ENCODE measurements at places on chromosomes 1 and 21.
A peak's percentile ranks its signal among the peaks of the same experiment; 100 is the strongest.

DNA sequence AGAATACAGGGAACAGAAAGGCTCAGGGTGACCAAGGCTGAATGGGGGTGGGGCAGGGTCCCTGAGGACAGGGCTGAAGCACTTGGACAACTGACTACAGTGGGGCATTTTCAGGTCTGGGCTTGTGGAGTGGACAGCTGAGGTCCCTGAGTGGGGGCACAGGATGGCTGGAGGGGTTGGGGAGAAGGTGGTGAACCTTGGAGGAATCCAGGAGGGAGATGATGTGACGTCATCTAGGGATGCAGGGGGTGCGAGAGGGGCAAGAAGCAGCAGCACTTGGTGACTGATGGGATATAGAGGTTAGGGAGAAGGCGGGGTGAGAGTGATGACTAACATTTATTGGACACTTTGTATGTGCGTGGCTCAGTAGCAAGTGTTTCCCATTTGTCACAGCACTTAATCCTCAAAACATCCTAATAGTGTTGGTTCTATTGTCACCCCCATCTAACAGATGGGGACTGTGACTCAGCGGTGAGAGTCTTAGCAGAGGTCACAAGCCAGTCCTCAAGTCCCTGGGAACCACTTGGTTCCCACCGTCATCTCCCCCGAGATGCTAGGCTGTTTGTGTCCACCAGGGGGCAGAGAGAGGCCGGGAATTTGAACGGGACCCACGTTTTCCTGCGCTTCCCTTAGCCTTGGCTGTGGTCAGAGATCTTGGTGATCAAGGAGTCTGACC, 27.9 kb upstream of the BMP8B start:
- peak; percentile 73 for DNase-seq

DNA sequence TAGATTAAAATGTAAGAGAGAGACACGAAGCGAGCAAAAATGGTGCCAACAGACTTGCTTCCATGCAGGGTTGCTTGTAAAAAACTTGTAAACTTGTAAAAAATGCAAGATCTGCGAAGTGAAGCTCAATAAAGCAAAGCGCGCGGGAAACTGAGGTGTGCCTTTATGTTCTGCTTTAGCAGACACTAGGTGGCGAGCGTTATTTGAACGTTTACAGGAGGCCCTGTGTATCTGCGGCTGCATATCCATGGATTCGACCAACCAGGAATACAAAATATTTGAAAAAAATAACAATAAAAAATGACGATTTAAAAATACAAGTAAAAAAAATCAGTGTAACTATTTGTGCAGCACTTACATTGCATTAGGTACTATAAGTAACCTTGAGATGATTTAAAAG, 1.5 kb downstream of the UBE2G2 start:
- DNase-seq = peak; percentile 65

DNA sequence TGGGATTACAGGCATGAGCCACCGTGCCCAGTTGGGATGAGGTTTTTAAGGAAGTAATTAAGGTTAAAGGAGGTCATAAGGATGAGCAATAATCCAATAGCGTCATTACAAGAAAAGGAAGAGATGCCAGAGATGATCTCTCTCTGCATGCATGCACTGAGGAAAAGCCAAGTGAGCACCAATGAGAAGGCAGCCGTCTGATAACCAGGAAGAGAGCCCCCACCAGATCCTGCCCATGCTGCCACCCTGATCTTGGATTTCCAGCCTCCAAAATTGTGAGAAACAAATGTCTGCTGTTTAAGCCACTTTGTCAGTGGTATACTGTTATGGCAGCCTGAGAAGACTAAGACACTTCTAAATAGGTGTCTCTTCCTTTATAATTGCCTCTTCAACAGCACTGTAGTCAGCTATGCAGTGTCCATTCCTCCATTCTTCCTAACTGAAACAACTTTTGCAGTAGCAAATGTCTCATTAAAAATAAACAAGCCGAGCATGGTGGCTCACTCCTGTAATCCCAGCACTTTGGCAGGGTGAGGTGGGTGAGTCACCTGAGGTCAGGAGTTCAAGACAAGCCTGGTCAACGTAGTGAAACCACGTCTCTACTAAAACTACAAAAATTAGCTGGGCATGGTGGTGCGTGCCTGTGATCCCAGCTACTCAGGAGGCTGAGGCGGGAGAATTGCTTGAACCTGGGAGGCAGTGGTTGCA, 216.2 kb upstream of the RUNX1 start:
- no peak for DNase-seq

DNA sequence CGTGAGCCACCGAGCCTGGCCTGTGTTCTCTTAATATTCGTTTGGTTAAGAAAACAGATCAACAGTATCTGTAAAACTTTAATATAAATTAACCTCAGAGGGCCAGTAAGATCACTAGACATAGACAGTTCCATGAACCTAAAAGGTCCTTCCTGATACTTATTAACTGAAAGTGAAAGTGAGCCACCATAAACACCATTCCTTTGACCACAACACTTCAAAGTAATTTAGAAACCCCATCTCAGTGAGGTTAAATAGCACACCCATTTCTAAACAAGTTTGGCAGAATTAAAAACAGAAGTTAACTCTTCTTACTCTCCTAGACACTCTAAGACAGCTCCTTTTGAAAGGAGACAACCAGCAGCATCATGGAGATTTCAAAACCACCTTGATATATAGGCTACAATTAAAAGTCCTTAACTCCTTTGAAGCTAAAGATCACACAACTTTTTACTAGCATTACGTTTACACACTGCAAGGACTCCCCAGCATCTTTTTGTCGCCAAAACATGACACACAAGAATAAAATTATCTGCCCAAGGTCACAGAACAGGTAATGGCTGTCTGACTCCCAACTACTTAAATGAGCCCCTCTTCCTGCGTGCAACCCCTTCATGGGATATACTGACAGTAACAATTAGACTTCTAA, 2.2 kb downstream of the RNF19B start:
- no peak for DNase-seq

GRCh38 chr1:204799630-204800029, 71.0 kb upstream of the NFASC start:
- no peak for DNase-seq

- DNase-seq = no peak
Observed at GRCh38 chr1:195200772-195201171, 1407.5 kb downstream of the KCNT2 start.

GRCh38 chr21:45078371-45078770, 4.0 kb downstream of the ADARB1 start:
- no peak for DNase-seq

- DNase-seq = peak; percentile 33
Observed at GRCh38 chr1:160748181-160748877, 9.3 kb downstream of the SLAMF7 start.

DNA sequence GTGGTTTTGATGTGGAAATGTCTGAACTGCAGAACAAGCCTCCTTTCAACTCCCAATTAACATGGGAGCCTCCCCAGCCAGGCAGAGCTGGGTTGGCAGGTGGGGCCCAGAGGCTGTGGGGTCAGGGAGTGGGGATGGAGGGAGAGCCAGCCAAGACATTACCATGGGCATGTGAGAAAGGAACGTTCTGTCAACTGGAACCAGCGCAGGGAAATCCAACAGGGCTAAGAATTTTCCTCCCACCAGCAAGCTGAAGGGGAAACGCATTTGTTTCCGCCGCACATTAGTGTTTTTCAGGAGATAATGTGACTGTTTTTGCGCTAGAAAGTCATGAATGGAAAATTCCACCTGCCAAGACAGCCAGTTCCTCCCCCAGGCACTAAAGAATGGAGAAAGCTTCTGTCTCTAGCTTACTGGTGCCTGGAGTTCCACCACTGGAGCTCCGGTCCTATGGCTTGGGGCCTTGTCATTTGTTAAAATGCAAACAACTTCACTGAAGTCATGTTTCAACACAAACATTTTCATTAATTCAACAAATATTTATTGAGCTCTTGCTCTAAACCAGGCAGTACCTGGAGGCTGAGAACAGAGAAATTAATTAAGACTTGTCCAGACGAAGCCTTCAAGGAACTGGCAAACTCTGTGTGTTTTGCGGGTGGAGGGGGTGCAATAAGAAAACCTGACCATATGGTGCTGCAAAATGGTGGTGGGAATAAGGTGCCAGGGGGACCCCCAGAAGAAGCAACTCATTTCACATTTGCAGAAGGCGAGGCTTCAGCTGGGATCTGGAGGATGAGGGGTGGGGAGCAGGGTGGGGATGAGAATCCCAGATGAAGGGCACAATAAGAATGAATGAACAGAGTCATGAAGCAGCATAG, 305.1 kb downstream of the MATN1 start:
- DNase-seq = no peak

DNA sequence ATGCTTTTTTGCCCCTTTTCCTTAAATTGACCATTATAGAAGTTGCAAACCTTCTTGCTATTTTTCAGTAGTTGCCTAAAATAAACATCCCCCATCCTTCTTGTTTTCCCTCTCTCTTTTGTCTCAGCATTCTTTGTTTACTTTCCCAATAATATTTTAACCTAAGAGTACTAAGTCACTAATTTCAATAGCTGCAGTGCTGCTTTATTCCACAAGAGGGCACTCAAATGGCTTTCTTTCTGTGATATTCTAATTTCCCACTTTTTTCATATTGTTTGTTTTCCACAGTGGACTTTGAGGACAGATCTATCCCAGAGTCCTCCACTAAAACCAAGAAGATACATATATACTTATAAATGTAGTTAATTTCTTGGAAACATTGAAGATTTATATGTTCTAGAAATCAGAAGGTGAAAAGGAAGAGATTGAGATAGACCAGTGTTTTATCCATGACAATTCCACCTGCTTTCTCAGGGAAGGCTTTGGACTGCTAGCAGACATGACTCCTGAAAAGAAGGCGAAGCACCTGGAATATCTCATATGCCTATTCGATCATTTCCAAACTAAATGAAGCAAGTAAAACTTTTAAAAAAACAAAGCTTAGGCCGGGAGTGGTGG, 104.8 kb upstream of the GRIK1 start:
- DNase-seq = peak; percentile 42

GRCh38 chr1:240508201-240508600, 103.8 kb downstream of the GREM2 start:
- DNase-seq = no peak

DNA sequence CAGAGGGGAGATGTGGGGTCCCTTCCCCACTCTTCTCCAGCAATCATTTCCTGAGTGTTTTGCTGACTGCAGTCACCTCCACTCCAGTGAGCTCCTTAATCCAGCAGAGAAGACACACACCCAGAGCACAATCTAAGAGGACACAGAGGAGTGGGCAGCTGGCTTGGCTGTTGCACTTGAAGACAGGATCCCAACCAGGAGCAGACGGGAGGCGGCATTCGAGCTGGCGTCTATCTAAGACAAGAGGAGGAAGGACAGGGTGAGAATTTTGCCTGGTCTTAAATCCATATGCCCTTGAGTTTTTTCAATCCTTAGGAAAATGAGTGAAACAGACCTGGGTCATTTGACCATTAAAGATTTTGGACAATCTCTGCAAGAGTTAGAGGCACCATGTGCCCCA, 56.1 kb upstream of the SIM2 start:
- no peak for DNase-seq

DNA sequence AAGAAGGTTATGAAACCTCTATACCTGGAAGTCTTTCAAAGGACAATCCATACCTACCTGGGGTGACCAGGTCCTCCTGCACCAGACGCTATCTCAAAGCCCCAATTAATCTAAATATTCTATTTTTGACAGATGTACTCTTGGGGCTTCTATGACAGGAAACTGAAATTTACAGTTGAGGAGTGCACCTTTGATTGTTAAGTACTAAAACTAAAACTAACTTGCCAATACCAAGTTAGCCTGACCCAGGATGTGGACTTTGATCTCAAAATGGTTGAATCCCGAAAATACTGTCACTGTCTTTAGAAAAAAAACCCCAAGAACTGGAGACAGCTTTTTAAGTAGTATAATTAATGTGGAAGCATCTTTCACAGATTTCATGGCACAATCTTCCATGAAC, 162.4 kb downstream of the TTLL7 start:
- no peak for DNase-seq

DNA sequence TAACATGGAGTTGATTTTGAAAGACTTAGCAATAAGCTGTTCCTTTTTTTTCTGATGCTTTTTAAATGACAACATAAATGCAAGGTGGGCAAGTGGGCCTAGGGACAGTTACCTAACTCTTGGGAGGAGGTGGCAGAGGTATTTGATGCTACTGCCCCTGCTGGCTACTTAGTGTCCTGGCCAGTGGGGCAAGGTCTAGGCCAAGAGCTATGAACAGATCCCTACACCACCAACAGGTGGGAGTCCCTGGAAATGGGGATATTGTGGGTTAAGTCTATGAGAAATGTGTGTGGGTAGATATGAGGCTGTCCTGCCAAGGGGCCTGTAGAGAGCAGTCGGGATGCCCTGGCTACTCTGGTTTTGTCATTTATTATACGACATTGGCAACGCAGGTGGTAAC, 31.3 kb upstream of the B3GALT5 start:
- no peak for DNase-seq

GRCh38 chr1:34037856-34038255, 127.2 kb downstream of the CSMD2 start:
- DNase-seq = no peak

DNA sequence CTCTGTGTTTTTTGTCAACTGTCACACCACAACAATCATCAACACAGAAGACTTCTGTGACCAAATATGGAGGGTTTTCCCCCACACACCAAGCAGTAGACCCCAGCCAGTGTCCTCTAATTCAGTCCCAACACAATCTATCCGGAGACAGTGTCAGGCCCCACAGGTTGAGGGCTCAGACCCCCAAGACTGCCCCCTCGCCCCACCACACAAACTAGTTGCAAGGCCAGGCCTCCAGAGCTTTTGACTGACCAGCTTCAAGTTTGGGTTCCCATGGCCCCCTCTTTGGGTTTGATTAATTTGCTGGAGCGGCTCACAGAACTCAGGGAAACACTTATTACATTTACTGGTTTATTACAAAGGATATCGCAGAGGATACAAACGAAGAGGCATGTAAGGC, 37.2 kb downstream of the NEK2 start:
- no peak for DNase-seq

- no peak for DNase-seq
Observed at GRCh38 chr1:45123358-45123757, 83.0 kb downstream of the ZSWIM5 start.

DNA sequence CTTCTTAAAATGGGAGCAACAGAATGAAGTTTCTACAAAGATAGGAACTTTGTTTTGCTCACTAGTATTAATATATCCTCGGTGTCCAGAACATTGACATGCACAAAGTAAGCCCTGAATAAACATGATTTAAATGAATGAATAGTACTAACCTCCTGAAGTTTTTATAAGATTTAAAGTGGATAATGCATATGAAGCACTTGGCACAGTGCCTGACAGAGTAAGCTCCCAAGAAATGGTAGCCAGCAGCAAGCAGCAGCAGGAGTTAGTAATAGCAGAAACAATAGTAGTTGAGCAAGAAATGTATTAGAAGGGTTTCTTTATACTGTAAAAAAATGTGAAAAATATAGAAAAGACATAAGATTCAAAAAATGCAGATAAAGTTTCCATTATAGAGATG, 258.1 kb upstream of the C1orf87 start:
- peak; percentile 1 for DNase-seq

GRCh38 chr1:32741413-32742198, 39.0 kb upstream of the SYNC start:
- DNase-seq = peak; percentile 46

GRCh38 chr1:21668951-21669257, 253 bp downstream of the RAP1GAP start:
- DNase-seq = no peak
